ENCODE measurements at places on chromosomes 11 and 22.

DNA sequence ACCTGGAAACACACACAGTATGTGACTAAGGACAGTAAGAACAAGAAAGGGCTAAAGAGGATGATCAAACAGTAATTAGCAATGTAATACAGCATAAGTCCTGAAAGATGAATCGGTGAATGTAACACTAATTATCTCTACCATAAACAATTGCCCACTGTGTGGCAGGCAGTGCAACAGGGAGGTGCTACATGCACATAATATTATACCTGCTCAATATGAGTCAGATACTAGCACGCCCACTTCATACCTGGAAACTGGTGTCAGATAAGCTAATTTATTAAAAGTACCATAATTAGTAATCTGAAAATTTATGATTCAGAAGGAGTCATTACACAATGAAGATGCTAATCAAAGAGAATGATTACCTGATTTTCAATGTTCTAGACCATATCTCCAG is 14.9 kb downstream of the CASP12 start:
- no peak for DNase-seq

- no peak for DNase-seq
Measured at GRCh38 chr11:69984457-69985261, 93.5 kb upstream of the ANO1 start.

GRCh38 chr11:66002648-66003225 is 434 bp downstream of the BANF1 start:
- peak; percentile 33 for DNase-seq

GRCh38 chr11:36041988-36042611 is 98.2 kb downstream of the LDLRAD3 start:
- DNase-seq: peak; percentile 19

GRCh38 chr11:17298302-17298701 is 21.8 kb downstream of the NUCB2 start:
- no peak for DNase-seq

DNA sequence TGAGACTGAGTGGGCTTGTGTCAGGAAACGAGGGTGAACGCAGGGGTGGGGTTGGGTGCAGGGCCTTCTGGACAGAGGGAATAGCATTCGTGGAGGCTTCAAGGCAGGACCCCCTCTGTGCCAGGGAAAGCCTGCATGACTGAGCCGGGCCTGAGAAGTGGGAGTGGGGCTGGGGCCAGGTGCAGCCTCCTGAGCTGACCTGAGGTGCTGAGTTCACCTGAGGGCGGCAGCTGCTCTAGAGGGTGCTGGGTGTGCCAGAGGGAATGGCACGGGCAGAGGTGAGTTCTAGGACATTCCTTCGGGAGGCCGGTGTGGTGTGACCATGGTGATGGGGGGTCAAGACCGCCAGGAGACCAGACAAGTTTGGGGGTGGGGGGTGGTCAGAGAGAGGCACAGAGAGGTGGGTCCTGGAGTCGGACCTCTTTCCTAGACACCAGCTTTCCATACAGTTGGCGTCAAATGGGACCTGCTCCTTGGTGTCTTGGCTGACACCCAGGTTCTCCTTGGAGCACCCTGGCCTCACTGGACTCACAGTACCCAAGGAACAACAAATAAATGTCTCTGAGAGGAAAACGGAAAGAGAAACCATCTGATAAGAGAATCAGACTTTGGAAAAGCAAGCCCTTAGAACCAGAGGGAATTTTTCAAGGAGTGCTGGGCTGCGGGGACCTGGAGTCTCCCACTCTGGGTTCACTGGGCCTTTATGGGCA is 7.7 kb downstream of the MPPED1 start:
- DNase-seq: no peak

DNA sequence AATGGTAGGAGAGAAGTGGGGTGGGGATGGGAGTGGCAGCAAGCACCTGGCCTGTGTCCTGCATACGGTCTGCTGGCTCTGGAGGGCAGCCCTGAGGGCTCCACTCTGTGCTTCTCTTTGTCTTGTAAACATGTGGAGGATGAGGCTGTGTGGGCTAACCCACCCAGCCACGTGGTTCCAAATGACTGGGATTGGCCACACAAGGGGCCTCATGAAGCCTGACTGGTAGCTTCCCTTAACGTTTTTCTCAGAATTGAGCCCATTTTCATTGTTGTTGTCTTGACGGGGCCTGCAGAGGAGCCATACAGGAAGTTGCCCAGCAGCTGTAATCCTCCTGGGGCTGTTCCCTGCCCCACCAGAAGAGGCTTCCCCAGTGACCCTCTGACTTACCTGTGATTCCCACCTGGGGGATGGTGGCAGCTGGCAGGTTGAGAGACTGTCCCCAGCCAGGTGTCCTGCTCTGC is 18.0 kb downstream of the DERL3 start:
- no peak for DNase-seq

DNA sequence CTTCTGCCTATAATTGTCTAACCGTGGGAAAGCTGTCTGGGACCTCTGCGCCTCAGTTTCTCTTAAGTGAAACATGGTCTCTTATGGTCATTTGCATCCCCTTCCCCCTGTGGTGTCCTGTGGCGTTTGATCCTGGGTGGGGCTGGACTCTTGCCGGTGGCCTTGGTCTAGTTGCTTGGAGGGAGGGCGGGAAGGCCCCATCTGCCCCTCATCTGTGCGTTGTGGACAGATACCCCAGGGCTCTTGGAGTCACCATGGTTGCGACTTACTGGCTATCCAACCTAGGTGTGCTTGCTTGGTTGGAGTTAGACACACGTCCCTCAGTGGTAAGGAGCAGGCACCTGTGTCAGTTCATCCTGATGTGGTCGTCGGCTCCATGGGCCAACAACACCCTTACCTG is 15.2 kb downstream of the SHANK3 start:
- DNase-seq: no peak

DNA sequence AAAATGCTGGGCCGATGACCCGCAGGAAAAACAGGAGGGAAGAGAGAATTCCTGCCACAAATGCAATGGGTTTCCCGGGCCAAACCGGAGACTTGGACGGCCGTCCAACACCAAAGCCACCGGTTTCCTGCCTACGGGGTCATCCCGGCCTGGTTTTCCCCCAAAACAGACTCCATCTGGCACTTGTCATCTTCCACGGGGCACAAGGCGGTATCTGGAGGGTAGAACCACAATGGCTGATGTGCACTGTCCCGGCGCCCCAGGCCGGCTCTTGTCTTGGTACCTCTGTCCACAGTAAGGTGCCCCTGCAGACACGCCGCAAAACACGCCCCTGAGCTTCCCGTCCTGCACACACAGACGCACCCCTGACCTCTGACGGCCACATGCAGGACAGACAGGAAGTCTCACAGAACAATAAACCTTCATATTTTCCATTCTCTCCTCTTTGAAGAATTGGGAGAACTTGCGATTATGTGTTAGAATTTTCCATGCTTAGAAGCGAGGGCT is 20.1 kb downstream of the CELSR1 start:
- no peak for DNase-seq

Measured in HL-60 (cell line).